ENCODE measurements at places on chromosomes 1 and 21.

DNA sequence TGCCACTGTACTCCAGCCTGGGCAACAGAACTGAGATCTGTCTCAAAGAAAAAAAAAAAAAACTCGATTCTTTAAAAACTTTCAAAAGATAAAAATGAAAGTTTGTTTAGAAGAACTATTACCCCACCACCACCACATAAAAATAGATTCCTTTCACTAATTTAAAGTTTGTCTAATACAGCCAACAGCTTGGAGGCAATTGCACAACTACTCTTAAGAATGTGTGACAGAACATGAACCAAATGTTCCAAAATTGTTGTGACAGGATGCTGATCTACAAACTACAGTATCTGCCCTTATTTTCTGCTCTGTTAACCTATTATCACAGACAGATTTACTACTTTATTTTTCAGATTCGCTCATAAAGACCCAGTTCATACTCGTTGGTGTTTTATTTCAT, 5.5 kb upstream of the TGFBR3 start:
- DNase-seq = no peak

- DNase-seq = no peak
These were observed 731 bp downstream of the EFNA4 start for GRCh38 chr1:155064111-155064831.

GRCh38 chr1:196090226-196090625, 518.0 kb downstream of the KCNT2 start:
- no peak for DNase-seq

DNA sequence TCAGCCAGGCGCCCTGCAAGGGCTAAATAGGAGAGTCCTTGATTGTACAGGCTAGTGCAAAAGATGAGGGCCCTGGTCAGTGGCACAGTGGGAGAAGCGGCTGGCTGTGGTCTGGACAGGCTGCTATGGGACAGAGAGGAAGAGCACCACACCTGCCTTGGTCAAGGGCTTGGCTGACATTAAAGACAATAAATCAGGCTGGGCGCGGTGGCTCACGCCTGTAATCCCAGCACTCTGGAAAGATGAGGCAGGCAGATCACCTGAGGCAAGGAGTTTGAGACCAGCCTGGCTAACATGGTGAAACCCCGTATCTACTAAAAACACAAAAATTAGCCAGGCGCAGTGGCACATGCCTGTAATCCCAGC, 62.9 kb downstream of the NID1 start:
- DNase-seq = no peak

DNA sequence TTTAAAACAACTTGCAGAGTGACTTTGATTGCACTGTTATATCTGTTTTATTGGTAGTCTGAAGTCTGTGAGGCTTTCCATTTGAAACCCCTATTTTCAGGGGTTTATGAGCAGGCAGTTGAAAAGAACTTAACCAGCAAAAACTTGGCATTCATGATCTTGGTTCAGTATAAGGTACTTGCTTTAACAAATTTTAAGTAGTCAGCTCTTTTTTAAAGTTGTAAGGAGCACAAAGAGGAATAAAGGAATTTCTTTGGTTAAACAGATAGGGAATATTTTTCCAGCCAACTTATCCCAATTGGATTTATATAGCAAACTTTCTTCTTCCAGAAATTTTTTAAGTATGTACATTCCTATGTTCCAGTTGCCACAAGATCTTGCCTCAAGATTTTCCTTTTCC, 138.2 kb downstream of the RASAL2 start:
- no peak for DNase-seq
